Pulmonary artery endothelial cell (primary cell): ENCODE measurements at places on chromosomes 12 and 14. TPM values are rescaled to one million over a fixed set of nuclear protein-coding genes. Genes with fewer than 3 reads are reported as not detected.

GRCh38 chr14:71659159-71659558 is 273.1 kb upstream of the RGS6 start:
- DNase-seq = peak; percentile 43

- DNase-seq = no peak
Measured at GRCh38 chr14:74905595-74906142, 17.4 kb downstream of the RPS6KL1 start.

DNA sequence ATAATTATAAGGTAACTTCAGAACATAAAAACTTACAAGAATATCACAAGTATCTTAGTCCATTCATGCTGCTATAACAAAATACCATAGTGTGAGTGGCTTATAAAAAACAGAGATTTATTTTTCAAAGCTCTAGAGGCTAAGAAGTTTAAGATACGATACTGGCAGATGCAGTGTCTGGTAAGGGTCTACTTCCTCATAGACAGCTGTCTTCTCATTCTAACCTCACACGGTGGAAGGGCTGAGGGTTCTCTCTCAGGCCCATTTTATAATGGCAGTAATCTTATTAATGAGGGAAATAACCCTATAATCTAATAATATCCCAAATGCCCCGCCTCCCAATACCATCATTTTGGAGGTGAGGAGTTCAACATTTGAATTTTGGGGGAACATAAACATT is 23.7 kb upstream of the OSBPL8 start:
- DNase-seq = no peak

- DNase-seq = no peak
Measured at GRCh38 chr12:49943625-49943960, 6.9 kb upstream of the AQP2 start.

GRCh38 chr14:54278665-54279295 is 118.0 kb upstream of the CDKN3 start:
- no peak for DNase-seq

- no peak for DNase-seq
Measured at GRCh38 chr14:50345846-50346422, 33.8 kb downstream of the DMAC2L start.

DNA sequence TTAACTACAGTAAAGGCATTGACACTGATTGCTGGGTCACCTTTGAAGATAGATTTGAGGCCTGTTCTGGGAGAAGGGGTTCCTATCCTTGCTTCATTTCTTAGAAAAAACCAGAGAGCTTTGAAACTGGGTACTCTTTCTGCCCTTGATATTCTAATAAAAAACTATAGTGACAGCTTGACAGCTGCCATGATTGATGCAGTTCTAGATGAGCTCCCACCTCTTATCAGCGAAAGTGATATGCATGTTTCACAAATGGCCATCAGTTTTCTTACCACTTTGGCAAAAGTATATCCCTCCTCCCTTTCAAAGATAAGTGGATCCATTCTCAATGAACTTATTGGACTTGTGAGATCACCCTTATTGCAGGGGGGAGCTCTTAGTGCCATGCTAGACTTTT is 36.4 kb downstream of the CAND1 start:
- no peak for DNase-seq

GRCh38 chr12:106144847-106145246 is 6.1 kb upstream of the NUAK1 start:
- DNase-seq = no peak

GRCh38 chr12:111341426-111342065 is 27.3 kb downstream of the PHETA1 start:
- no peak for DNase-seq

DNA sequence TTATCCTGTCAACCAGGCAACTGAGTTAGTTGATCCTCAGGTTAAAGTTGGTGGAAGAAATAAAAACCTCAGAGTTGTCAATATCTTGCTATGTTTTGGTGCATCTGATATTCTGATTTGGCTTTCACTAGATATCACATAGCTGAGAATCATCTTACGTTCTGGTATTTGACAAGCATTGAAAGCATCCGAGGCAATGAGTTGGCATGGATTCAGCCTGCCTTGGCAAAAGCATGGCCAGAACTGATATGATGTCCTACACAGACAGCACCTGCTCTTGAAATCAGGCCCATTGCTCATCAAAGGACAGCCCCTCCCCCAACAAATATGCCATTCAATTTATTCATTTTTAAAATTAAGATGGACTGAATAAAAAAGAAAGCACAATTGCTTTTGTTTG is 320.7 kb upstream of the ATP2B1 start:
- no peak for DNase-seq

- DNase-seq = no peak
Measured at GRCh38 chr14:69951935-69952334, 72.7 kb downstream of the SMOC1 start.

GRCh38 chr14:104938436-104938835 is 13.8 kb downstream of the PLD4 start:
- DNase-seq = no peak

DNA sequence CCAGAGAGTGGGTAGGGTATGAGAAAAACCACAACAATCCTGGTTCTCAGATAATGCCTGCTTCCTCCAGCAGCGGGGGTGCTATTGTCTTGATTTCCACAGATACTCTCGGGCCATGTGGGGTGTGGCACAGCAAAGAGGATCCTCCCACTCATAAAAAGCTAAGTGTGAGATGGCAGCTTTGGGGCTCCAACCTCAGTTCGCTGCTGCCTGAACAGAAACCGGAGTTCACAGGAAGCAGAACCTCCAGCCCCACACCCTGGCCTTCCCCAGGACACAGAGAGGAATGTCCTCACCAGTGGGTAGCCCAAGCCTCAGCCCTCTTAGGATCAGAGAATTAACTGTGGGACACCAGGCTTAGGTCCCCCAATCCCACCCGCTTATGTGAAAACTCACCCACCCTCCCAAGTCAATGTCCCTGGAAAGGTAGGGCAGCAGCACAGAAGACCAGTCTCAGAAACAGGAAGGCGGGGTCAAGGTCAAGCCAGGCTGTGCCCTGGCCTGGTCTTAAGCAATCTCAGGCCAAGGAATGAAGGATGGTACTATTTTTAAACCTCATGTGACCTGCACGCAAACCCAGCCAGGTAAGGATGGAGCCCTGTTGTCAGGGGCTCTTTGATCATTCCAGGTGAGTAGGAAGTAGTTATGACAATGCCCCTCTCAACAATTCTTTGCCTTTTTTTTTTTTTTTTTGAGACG is 9.0 kb downstream of the KCTD10 start:
- DNase-seq = no peak

- no peak for DNase-seq
Measured at GRCh38 chr14:49900973-49901372, 8.1 kb downstream of the ARF6 start.

DNA sequence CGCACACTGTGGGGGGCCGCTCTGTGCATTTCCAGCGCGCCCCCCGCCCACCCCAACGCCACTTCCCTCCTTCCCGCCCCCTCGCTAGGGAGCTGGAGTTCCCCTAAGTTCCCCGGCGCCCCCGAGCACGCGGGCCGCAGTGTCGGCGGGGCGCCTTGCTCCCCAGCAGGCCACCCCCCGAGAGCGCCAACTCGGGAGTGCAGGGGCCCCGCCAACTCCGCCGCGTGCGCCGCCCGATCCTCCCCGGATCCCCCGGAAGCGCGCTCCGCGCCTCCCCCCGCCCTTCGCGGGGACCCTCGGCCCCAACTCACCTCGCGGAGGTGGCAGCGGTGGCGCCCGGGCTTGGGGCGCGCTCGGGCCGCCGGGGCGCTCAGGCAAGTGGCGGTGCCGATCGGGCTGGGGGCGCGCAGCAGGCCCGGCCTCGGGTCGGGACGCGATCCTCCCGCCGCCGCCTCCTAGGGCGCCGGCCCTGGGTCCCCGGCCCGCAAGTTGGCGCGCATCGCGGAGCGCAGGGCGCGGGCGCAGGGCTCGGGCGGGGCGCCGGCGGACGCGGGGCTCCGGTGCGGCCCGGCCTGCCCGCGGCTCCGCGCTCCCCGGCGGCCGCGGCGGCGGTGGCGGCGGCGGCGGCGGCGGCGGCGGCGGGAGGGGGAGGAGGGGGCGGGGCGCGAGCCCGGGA is at the start of gene NCOR2:
Gene NCOR2, minus strand, starts transcription at position 616 of the 676 bp plus-strand sequence. CDS start 72,361 bp downstream, outside the sequence.
- DNase-seq = no peak

- no peak for DNase-seq
Measured at GRCh38 chr12:80217011-80217535, 117.7 kb downstream of the OTOGL start.

DNA sequence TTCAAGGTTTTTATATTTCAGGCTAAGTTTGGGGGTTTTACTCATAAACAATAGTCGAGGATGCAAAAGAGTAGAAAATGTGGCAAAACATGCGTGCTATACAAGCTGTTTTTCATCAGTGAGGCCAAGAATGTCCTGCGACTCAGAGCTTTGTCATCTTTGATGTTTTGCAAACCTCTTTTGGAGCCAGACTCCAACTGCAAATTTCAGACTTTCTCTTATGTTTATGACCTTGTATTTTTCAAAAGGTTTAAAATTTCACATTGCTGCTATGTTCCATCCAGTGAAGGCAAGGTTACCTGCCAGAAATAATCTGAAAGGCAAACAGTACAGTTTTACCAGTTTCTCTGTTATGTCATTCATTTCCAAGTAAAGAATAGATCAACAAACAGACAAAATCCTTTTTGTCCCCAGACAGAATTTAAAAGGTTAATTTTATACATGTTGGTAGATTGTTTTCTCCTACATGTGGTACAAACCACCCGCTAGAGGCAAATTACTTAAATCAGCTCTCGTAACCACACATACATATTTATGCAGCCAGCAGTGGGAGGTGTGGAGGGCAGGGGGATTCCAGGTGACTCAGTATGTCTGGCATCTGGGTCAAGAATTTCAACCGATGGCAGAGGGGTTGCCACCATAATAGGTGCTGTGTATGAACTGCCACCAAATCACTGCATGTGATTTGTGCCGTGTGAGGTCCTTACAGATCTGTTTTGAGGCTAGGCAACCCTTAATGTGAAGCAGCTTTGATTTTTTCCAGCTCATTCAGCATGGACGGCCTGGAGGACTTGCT is 119.8 kb upstream of the CPM start:
- no peak for DNase-seq

GRCh38 chr12:48334808-48335207 is 15.9 kb downstream of the ZNF641 start:
- DNase-seq = no peak

Gene TAS2R13
- total RNA-seq = 0.56 and 0.73 TPM in 2 replicates

Gene RIPK3
- 3.7 and 3.9 TPM in 2 replicates for total RNA-seq

Gene DNAI7
- total RNA-seq = not detected in 2 replicates

Gene HVCN1
- total RNA-seq = 2.2 and 4.6 TPM in 2 replicates

Gene BATF
- 1.1 and 1.4 TPM in 2 replicates for total RNA-seq

Gene R3HDM2
- total RNA-seq = 4.5 and 5.5 TPM in 2 replicates
